SHP77 treated with DMSO at 0.1 percent for 48 hours (cell line): ENCODE measurements at places on chromosomes 16 and 17.

GRCh38 chr17:42944211-42944610 lies 20.0 kb downstream of the AARSD1 start:
- DNase-seq, result no peak

- DNase-seq, result no peak
Measured at GRCh38 chr16:8583732-8584131, 6.6 kb downstream of the TMEM114 start.

DNA sequence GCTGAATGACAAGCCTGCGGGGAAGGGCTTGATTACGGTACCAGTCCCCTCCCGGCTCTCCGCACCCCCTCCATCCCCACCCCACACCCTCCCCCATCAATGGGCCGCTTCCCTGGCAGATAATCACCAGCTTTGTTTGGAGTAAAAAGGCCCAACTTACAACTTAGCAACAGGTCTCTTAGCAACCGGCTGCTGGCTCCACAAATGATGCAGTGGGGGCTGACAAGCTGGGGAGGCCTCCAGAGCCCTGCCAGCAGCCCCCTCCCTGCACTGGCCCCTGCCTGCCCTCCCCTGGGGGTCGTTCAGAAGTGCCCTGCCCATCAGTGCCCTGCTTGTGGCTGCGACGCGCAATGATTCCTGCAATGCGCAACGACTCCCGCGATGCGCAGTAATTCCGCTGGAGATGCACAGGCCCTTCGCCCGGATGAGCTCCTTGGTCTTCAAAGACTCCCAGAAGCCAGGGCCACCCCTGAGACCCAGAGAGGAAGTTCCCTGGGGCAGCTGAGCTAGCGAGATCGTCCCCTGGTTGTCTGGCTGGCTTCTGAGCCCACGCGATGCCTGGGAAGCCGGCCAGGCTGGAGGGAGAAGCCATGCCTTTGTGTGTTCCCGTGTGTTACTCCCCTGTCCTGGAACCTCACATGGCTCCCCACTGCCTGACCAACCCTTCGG lies 23.3 kb downstream of the CPNE2 start:
- no peak for DNase-seq

DNA sequence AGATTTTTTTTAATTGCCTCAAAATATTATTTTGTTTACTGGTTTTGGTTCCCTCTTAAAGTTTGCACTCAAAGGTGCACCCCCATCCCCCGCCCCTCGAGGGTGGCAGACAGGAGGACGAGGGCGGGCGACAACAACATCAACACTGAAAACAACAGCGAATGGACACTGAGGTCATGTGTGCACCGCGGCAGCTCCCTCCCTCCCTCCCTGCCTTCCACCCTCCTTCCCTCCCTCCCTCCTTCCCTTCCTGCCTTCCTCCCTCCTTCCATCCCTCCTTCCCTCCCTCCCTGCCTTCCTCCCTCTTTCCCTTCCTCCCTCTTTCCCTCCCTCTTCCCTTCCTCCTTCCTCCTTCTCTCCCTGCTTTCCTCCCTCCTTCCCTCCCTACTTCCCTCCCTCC lies 1.5 kb upstream of the OSGIN1 start:
- no peak for DNase-seq

- no peak for DNase-seq
Measured at GRCh38 chr17:47840001-47840741, 902 bp downstream of the SCRN2 start.

- DNase-seq, result no peak
Measured at GRCh38 chr16:70715860-70716357, 30.1 kb upstream of the MTSS2 start.

- DNase-seq, result no peak
Measured at GRCh38 chr16:11056090-11056992, 112.0 kb downstream of the CLEC16A start.

GRCh38 chr17:64466019-64466735 lies 17.3 kb downstream of the MILR1 start:
- DNase-seq, result no peak

- DNase-seq, result no peak
Measured at GRCh38 chr17:29653995-29654714, 31.4 kb upstream of the CORO6 start.
